Cerebellar nuclear complex (tissue), 1 donor: ENCODE measurements at places on chromosomes 16 and 17.

- no peak for DNase-seq
These were observed 48.6 kb downstream of the PRKCA start for GRCh38 chr17:66351033-66351432.

DNA sequence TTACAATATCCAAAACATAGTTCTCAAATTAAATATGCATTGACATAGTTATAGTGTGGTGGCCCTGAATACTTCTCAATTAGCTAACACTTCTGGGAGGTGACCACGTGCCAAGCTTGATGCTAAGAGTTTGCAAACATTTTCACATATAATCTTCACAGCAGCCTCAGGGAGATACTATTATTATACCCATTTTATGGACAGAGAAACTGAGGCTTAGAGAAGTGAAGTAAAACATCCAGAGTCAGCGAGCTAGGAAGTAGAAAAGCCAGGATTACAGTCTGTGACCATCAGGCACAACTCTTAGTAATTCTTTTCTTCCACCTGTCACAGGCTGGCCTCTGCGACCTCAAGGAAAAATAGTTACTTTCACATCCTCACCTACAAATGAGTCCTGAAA is 102.2 kb upstream of the IRX6 start:
- no peak for DNase-seq

DNA sequence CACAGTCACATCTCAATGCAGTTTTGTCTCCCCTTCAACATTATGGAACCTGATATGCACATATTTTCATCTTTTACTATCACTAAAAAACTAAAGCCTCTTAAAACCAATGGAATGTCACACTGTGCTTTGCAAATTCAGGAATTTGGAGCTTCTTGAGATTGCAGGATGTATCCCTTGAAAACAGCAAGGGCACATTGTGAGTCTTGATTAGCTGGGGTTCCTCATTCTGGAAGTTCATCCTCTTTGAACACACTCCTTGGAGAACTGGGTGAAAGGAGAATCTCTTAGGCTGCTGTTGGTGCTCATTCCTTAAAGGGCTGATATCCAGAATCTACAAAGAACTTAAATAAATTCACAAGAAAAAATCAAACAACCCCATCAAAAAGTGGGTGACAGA is 21.1 kb upstream of the MYOCD start:
- no peak for DNase-seq

DNA sequence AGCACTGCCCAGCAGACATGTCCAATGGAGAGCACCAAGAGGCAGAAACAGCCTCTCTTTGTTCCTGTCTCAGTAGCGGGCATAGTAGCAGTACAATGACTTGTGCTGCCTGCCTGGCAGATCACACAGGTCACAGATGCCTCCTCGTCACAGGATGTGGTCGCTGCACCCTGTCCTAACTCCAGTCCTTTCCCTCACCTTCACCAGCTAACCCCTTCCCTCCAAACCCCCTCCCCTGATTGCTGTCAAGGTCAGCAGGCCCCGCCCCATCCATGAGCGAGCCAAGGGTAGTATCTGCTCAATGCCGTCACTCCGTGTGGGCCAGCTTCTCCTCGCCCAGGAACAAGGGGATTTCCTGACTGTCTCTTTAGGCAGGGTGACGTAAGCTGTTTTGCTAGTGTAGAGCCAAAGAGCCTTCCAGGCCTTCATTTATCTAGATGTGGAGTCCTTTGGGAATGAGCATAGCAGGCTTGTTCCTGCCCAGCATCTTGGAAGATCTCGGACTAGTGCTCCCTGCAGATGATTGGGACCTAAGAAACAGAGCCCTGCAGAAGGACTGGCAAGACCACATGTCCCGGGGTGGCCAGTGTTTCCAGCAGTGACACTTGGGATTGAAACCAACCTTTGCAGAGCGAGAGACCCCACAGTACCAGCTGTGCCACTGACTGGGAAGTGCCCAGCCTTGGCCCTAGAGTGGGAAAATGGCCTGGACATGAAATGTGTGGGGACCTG is 75.9 kb upstream of the TNRC6C start:
- DNase-seq: no peak

DNA sequence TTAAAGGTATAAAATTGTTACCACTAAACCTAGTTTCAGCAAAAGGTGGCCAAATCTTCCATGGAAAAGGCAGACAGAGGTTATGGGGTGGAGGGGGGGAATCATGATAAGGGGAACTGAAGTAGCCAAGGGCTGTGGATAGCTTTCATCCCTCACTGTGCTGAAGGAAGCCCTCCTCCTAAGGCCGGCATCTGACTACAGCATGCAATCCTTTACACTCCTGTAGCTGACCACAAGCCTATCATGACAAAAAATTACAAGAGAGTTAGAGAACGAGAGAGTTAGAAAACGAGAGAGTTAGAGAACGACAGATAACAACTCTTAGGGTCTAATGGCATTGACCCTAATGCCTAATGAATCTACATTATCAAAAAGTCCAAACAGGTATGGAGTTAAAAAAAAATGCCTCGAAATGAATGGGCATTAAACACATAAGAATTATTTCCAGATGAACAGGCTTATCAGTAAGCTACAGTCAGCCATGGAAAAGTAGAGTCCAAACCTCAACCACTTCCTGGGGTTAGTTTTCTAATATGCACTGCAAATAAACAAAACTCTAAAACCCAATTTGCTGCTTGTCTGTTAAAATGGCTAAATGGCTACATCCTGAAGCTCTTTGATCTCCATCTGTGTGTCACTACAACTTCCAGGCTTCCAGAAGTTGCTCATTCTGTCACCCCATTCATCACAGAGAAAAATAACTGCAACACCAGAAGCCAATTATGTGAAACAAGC is 29.7 kb downstream of the DUSP14 start:
- no peak for DNase-seq

- DNase-seq: no peak
These were observed 60.4 kb upstream of the TOB1 start for GRCh38 chr17:50926523-50926922.

GRCh38 chr16:66658143-66658859 is 38.2 kb downstream of the CMTM4 start:
- DNase-seq: no peak

DNA sequence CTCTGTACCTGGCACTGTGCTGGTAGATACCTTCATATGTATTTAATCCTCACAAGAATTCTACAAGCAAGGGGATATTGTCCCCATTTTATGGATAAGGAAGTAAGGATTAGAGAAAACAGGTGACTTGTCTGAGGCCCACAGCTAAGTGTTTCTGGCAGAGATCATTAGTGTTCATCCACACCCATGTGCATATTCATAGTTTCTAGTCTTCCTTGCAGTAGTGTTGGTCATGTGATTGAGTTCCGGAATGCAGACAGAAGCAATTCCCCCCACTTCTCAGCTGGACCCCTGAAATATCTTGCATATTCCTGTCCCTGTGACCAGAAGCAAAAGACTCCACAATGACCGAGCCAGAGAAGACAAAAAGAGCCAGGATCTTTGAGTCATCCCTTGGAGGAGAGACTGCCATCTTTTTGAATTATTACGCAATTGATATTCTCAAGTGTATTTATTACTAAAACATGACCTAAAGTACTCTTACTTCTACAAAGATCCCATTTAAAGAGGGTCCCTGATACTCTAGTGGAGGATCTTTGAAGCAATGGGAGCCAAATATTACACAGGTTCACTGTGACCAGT is 43.4 kb downstream of the SOX9 start:
- no peak for DNase-seq

DNA sequence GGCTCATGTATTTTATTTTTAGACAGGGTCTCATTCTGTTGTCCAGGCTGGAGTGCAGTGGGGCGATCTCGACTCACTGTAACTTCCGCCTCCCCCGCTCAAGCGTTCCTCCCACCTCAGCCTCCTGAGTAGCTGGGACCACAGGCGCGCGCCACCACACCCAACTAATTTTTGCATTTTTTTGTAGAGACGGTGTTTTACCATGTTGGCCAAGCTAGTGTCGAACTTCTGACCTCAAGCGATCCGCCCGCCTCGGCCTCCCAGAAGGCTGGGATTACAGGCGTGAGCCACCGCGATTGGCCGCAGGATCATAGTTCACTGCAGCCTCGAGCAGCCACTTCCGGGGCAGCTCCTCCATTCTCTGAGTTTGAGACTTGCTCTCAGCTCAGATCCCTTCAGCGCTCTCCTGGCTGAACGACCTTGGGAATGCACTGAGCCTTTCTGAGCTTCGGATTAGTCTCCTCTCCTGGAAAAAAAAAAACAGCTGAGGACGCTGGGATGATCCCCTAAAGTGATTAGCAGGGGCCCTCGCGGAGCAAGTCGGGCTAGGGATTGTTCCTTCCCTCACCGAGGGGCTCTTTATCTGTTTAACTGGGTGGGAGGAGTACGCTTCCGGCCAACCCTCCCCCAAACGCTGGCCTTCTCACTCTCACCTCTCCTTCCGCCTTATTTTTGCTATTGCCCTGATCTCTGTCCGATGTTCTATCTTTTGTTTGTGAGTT is 1.1 kb upstream of the PKMYT1 start:
- no peak for DNase-seq

DNA sequence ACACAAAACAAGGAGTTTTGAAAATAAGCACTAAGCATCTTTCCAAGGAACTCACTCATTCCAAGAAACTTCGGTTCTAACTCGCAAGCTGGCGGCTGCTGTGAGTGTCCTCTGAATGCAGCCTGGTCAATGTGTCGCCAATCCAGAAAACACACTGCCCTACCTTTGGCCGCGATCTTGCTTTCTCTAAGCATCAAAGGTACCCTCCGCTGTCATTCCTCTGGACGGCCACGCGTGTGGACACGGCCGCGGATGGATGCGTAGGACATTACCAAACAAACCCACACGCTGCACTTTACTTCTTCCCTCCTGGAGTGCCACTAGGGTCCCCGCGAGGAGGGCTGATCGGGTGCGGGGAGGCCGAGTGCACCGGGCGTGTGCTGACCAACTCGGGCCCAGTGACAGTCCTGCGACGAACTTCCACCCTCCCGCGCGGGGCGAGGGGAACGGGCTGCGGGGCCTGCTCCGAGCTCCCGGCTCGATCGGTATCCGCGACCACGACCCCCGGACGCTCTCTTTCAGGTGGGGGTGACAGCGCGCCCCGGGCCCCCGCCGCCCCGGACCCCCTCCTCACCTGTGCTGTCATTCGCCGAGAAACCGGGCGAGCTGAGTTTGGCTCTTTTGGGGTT is 1.1 kb downstream of the CREBBP start:
- DNase-seq: no peak

DNA sequence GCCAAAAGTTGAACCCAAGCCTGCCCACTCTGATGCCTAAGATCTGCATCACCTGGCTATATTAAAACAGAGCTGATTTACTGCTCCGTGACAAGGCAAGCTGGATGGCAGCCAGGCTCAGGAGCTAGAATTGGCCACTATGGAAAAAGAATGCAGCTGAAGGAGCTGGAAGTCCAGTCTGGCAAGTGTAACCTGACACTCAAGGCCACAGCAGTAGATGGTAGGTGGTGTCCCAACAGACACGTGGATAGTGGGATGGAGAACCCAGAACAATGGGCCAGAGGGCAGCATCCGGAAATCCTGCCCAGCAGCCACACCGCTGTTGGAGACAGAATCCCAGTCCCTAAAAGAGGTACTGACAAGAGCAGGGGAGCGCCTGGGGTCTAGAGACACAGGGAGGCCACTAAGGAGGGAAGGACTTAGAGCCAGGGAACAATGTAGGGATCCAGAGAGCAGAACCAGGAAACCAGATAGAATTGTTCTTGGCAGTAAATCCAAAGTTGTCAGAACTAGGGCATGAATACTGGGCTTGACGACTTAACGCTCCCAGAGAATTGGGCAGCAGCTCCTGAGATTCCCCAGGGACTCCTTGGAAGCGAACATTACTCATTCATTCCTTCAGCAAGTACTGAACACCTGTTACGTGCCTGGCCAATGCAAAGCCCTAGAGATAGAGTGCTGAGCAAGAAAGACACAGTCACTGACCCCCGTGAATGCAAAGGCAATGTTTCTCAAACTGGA is 85.7 kb downstream of the CDYL2 start:
- no peak for DNase-seq

DNA sequence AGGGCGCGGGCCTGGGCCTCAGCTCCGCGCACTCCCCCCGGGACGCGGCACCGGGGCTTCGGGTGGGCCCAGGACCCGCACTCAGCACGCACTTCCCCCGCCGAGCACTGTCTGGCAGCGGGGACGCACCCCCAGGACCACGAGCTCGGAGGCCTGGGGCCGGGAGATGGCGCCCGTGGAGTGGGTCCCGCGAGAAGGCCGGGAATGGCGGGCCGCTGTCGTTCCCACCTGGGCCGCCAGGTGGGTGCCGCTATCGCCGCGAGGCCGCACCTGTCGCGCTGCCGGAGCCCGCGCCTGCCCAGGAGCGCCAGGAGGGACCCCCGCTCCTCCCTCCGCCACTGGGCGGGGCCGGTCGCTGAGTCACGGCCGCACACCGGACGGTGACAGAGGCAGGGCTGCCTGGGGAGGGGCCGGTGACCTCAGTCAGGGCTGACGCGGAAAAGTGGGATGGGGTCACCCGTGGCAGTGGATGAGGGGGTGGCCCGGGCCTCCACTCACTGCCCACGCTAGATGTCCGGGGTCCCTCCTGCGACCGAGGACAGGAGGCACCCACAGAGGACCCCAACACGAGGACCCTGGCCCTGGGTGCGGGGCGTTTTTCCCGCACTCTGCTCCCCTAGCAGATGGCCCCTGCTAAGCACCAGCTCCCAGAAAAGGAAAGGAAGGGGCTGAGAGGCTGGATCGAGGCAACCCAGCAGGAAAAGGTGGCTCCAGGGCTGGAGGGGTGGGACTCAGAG is 6.9 kb upstream of the ACTG1 start:
- DNase-seq: no peak

DNA sequence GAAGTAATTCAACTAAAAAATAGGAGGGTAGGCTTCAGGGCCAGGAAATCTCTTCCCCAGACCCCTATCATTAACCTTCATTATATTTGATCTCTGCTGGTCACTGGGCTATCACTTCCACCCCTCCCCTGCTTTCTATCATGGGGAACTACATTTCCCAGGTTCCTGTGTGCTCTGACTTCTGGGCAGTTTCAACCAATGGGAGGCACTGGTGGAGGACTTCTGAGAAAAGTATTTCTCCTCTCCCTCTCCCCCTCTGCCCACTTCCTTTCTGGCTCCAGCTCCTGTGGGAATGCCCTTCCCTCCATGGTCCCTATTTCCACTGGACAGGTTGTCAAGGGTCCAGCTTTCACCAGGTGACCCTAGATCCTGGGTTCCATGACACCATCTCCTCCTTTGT is 364.4 kb downstream of the C16orf95 start:
- no peak for DNase-seq

GRCh38 chr16:88610080-88610479 is 28.3 kb upstream of the IL17C start:
- DNase-seq: no peak

DNA sequence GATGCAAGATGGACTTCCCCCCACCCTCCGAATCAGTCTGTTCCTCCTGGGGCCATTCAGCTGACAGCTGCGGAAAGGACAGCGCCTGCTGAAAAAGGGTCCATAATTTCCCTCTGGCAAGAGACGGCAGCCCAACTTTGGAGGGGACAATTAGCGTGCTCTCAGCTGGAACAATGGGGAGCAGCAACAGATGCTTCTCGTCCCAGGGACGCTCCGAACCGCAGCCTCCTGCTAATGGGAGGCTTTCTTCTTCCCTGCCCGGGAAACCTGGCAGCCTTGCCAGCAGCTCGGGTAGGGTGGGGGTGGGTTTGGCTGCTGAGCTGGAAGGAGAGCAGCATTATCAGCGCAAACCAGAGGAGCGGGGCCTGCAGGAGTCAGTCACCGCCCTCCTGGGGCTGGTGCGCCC is 500.0 kb upstream of the SALL1 start:
- no peak for DNase-seq
